ENCODE measurements at places on chromosomes 5 and 9.

DNA sequence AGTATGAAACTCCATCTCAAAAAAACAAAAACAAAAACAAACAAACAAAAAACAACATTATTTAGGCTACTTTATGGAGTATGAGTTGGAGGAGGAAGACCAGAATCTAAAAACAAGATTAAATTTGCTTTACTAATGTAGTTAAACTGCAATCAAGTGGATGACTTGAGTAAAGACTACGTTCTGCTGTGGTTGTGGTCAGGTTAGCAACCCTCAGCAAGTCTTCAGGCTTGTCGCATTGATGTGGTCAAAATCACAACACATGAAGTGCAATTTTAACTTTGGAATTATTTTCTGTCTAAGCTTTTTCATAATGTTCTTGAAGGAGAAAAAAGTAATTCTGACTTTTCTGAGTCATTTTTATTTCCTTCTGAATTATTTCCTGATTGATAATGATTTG is 43.1 kb downstream of the PDE6A start:
- DNase-seq, result no peak

DNA sequence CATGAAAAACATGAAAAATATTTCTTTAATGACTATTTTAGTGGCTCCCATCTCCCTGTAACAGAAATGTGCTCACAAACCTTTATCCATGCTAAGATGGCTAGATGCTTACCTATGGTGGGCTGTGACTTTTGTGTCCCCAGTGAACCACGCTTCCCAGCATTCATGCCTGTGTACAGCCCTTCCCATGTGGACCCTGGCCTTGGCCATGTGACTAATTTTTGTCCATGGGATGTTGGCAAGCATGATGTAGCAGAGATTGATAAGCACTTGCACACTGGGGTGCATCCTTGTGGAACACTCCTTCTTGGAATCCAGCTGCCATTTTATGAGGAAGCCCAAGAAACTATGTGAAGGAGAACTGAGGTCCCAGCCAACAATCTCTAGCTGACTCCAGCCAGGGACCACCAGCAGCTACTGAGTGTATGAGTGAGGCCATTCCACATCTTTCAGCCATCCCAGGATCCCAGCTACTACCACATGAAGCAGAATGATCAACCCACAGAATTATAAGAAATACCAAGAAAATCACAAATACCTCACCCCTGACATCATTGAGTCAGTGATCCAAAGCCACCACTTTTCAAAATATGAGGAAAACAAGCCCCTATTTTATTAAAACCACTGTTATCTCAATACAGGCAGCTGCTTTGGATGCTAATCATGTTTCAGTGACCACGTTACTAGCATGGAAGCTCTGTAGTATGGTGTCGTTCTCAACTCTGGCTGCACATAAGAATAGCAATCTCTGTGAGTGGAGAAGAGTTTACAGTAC is 16.1 kb upstream of the RAI14 start:
- DNase-seq, result no peak

DNA sequence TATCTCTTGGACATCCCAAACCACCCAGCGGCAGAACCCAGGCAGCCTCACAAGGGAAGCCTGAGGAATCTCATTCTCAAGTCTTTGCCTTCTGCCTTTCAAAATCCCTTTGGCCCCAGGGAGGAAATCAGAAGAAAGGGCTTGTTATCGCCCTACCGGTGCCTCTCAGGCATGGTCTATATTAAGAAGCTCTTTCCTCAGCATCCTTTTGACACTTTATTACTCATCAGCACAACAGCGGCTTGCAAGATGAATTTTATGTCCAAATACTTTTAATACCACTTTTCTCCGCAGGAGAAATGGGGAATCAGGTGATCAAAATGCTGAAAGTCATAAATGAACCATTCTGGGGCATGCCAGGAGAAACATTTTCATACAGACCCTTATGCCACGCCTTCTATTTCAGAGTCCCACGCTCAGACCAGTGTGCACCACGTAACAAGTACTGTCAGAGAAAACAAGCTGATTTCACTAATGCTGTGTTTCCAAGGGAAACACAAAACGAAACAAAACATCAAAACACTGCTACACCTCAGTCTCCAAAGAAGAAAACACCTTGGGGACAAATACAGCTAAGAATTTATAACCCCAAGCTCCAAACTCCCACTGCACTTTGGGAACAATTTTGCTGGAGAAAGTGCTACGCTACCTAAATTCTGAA is 30.0 kb downstream of the RAPGEF1 start:
- DNase-seq, result peak; percentile 44

DNA sequence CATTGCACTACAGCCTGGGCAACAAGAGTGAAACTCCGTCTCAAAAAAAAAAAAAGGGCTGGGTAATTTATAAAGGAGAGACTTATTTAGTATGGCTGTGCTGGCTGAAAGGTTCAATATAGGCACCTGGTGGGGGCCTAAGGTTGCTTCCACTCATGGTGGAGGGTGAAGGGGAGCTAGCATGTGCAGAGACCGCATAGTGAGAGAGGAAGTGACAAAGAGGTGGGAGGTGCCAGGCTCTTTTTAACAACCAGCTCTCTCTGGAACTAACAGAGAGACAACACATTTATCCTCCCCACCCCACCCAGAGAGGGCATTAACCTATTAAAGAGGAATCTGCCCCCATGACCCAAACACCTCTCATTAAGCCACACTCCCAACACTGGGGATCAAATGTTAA is 28.9 kb upstream of the SERINC5 start:
- DNase-seq, result no peak

- no peak for DNase-seq
These were observed 13.9 kb downstream of the MROH2B start for GRCh38 chr5:41057231-41057630.

Measured in A673 (cell line).